ENCODE measurements at places on chromosomes 6 and 20.

DNA sequence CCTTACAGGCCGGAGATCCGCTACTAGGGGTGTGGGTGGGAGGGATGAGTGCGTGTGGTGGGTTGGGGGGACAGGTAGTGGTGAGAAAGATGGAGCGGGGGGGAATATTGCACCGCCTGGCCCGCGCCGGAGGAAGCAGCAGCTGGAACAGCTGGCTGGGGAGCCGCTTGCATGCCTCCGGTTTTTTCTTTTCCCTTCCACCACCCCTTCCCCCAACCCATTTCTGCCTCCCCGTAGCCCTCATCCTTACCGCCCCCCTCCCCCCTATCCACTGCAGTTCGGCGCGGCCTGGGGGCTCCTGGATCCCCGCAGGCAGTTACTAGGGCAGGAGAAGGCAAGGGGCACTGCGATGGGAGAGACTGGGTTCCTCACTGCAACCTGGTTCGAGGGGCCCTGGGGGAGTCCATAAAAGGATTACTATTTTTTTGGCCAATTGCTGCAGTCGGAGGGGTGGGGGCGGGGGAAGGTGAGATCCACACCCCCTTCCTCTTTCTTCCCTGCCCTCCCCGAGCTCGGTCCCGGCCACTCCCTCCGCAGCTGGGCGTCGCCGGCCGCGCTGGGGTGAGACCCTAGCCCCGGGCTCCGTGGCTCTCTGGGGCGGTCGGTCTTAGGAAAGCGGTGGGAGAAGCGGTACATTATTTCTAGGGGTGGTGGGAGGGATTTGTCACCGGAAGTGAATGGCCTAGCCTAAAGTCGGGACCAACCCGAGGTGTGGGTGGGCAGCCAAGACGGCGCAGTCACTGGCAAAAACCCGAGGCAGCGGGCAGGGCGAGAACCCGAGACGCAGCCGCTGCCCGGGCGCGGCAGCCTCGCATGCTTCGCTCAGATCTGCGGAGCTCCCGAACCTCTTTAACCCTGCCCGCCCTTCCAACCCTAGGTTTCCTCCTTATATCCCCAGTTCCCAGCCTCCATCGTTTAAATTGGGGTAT lies 824 bp upstream of the TBCC start:
- DNase-seq, result no peak

DNA sequence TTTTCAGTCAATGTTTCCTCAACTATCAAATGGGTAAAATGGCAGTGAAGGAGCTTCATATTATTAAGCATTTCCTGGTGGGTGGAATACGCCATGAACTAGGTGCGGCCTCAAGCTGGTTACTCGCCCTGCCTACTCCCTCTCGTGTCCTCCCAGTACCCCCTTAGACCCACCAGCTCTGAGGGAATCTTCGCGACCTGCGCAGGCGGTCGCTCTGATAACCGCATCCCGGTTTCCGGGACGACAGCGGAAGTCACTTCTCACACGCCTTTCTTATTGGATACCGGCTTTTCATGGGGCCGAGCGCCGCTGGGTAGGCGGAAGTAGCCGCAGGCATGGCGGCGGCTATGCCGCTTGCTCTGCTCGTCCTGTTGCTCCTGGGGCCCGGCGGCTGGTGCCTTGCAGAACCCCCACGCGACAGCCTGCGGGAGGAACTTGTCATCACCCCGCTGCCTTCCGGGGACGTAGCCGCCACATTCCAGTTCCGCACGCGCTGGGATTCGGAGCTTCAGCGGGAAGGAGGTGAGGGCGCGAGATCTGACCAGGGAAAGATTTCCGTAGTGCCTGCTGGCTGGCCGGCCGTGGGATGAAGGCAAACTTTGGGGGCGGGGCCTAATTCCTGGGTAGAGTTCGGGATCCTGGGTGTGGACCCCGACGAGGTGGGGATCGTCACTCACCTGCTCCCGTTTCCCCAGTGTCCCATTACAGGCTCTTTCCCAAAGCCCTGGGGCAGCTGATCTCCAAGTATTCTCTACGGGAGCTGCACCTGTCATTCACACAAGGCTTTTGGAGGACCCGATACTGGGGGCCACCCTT lies at the start of gene PIGT:
Gene PIGT, plus strand, starts transcription at position 320 of the 816 bp plus-strand sequence. Its CDS starts 16 bp downstream, at position 336.
- DNase-seq, result peak; percentile 75

GRCh38 chr6:42350911-42351310 lies 100.8 kb downstream of the TRERF1 start:
- no peak for DNase-seq

- no peak for DNase-seq
Measured at GRCh38 chr6:41644297-41644879, 6.1 kb downstream of the MDFI start.

DNA sequence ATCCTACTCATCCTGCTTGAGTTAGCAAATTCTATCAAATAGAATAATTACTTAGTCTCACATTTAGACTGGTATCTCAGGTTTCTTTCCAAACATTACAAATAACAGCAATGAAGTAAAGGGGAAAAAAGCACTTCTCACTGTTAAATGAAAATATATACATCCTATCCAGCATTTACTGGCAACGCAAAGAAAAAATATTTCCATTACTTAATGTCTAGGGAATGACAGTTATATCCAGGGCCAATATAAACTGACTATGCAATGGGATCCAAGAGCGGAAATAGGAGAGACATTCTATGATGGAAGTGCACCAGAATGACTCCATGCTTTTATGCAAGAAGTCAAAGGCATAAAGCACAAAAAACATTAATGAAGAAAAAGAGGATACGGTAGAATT lies 60.3 kb downstream of the ME1 start:
- DNase-seq, result no peak

DNA sequence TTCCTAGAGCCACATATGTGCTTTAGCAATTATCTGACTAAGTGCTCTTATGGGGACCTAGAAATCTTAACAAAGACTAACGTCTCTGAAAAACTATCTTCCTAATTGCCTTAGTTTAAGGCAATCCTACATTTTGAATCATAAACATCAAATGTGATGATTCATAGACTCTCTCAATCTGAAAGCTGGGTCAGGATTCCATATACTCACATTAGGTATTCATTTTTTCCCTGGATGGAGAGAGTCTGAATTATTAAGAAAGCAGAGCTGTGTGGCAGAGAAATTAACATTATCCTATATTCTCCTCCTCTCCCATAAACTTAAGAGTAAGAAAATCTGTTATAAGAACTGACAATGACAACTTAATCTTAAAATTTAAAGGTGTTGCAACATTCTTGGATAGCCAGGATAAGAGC lies 1.6 kb upstream of the PRL start:
- DNase-seq, result no peak

DNA sequence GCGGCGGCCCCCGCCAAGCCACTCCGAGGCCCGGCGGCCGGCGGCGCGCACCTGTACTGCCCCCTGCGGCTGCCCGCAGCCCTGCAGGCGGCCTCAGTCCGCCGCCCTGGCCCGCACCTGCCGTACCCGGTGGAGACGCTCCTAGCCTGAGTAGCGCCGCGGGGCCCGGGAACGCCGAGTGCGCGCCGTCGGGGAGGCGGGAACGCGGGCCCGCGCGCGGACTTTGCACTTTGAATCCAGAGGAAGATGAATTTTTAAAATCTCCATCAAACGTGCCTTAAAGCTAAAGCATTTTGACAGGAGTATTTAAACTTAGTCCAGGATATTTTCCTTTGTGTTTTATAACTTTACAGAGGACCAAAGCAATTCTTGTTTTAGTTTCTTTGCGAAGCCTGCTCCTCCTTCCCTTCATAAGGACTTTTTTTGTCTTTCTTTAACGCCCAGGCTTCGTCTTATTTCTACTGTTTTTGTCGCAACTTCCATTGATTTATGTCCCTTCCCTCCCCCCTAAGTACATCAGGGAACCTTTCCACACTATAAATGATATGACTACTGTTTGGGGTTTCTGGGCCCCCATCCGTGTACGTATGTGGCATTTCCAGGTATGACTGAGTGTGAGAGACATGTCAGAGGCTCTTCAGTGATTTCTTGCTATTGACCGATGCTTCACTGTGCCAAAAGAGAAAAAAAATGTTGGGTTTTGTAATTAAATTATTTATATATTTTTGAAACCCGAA lies 2.0 kb downstream of the FOXQ1 start:
- no peak for DNase-seq

DNA sequence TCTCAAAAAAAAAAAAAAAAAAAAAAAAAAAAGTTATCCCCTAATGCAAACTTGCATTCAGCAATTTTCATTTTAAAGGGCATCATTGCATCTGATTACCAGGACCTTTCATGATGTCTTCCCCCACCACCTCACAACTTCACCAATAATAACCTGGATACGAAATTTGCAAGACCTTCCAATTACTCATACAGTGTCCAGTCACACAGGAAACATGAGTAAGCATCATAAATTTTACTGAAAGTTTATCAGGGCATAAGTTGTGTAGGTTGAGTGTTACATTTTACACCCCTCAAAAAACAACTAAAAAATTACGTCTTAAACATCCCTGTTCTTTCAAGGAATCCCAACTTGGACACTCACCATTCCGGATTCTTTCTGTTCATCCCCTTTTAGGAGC lies 79.1 kb upstream of the ANKEF1 start:
- DNase-seq, result no peak

DNA sequence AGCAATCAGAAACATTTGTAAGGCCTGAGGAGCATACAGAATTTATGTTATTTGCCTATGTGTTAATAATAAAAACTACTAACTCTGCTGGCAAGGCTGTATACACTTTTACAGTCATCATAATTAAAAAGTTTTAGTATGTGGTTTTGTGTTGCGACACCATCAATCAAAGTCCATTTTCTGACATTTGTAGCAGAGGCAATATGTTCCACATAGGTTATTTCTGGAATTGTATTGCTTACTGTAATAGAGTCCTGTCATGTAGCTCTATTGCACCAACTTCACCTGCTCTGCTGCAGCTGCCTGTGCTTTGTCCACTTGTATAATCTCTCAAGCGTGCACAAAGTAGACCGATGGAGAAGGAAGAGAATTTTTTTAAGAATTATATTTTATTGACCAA lies 501.8 kb downstream of the HACE1 start:
- DNase-seq, result no peak

- DNase-seq, result no peak
Measured at GRCh38 chr20:59785986-59786795, 147.2 kb downstream of the SYCP2 start.

GRCh38 chr6:15615802-15616201 lies 47.0 kb downstream of the DTNBP1 start:
- no peak for DNase-seq

DNA sequence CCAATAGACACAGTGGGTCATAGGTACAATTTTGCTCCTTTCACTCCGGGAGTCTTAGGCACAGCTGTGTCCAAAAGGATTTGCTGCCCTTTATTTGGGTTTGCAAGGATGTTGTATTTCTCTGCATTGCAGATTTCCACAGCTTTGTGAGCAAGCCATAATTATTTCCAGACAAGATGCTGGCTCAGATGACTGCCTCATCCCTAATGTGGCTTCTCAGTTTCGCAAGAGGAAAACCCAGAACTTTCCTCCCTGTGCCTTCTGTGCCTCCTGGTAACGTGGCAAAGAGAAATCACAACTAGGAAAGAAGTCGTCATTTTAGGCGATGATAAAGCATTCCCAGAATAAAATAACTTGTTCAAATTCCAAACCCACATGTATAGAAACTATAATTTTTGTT lies 33.7 kb downstream of the FAM50B start:
- no peak for DNase-seq

DNA sequence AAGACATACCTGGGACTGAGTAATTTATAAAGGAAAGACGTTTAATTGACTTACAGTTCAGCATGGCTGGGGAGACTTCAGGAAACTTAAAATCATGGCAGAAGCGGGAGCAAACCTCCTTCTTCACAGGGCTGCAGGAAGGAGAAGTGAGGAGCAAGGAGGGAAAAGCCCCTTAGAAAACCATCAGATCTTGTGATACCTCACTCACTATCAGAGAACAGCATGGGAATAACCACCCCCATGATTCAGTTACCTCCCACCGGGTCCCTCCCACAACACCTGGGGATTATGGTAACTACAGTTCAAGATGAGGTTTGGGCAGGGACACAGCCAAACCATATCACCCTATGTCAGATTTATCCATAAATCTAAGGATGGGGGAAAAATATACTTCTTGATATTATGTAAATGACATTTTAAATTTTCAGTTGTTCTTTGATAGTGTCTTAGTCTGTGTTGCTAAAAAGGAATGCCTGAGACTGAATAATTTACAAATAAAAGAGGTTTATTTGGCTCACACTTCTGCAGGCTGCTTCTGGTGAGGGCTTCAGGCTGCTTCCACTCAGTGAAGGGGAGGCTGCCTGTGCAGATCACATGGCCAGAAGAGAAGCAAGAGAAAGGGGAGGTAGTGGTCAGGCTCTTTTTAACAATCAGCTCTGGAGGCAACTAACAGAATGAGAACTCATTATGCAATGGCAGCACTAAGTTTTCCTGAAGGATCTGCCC lies 1.2 kb upstream of the MCM9 start:
- no peak for DNase-seq

DNA sequence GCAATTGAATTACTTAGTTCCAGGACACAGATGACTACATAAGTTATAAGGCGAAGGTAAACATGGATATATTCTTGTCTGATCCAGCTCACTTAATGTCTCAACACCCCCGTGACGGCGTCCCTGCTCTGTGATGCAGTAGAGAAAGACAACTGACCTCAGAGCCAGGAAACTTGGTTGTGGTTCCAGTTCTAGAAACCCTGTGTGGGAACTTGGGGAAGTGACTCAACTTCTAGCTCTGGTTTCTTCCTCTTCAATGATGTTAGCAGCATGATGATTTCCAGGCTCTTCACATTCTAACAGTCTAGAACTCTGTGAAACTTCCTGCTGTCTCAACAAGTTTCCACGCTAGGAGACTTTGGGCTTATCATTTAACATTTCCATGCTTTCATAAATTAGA lies 18.4 kb downstream of the LAMA4 start:
- no peak for DNase-seq

DNA sequence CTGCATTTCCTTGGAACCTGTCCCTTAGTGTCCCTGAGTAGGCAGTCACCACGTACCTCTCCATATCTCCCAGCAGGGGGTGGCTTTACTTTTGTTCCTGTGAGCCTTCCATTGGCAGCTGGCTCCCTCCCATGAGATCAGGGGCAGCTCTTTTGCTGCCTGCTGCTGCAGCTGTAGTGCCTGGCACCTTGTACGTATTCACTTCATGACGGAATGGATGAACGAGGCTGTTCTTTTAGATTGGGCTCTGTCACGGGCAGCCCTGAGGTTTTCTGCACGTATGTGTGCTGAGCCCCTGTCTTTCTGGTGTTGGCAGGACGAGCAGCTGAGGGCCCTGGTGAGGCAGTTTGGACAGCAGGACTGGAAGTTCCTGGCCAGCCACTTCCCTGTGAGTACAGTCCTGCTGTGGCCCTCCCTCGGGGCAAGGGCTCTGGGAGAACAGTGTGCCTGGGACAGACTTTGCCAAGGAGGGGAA lies 14.6 kb downstream of the MYBL2 start:
- DNase-seq, result no peak

- no peak for DNase-seq
Measured at GRCh38 chr6:111709615-111710398, 104.1 kb upstream of the TRAF3IP2 start.
